ENCODE measurements at places on chromosomes 13 and 19.

- DNase-seq = peak; percentile 88
Observed at GRCh38 chr19:19059837-19060611, 3.8 kb upstream of the SLC25A42 start.

DNA sequence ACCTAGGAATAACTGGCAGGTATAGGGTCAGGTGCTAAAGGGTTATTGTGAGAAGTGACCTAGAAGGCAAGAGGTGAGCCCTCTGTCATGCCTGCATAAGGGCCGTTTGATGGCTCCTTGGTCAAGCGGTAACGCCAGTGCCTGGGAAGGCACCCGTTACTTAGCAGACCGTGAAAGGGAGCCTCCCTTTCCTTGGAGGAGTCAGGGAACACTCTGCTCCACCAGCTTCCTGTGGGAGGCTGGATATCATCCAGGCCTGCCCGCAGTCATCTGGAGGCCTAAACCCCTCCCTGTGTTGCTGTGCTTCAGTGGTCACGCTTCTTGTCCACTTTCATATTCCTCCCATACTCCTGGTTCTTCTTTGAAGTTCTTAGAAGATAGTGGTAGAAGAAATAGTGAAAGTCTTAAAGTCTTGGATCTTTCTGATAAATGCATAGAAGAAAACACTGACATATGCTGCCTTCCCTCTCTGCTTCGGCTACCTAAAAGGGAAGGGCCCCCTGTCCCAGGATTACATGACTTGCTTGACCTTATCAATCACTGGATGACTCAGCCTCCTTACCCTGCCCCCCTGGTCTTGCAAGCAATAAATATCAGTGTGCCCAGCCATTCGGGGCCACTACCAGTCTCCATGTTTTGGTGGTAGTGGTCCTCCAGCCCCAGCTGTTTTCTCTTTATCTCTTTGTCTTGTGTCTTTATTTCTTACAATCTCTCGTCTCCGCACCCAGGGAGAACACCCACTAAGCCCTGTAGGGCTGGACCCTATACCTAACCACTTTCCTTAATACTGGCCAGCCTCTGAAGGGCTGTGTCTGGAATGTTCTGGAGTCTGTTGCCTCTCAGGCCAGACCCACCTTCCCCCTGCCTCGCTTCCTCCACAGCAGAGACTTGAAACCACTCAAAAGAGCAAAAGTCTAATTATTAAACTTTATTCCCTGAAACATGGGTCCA is 16.1 kb upstream of the ABCC4 start:
- no peak for DNase-seq

DNA sequence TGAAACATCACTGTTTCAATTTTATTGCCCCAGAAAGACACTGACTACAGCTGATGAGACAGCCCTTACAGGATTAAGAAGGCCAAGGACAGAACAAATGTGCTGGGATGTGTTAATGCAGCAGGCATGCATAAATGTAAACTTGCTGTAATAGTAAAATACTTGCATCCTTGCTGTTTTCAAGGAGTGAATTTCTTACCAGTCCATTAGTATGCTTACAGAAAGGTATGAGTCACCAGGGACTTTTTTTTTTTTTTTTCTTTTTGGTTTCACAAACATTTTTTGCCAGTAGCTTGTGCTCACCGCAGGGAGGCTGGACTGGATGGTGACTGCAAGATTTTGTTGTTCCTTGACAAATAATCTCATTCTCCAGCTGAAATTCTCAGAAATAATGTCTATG is 55.1 kb downstream of the GPR180 start:
- DNase-seq = peak; percentile 38

- DNase-seq = peak; percentile 82
Observed at GRCh38 chr19:2060884-2061494, 9.9 kb upstream of the MKNK2 start.

GRCh38 chr13:52706081-52706480 is 33.5 kb downstream of the CNMD start:
- DNase-seq = no peak

GRCh38 chr13:24506698-24507335 is 5.8 kb downstream of the PARP4 start:
- DNase-seq = no peak

GRCh38 chr13:110746438-110746837 is 32.9 kb downstream of the ING1 start:
- DNase-seq = no peak

DNA sequence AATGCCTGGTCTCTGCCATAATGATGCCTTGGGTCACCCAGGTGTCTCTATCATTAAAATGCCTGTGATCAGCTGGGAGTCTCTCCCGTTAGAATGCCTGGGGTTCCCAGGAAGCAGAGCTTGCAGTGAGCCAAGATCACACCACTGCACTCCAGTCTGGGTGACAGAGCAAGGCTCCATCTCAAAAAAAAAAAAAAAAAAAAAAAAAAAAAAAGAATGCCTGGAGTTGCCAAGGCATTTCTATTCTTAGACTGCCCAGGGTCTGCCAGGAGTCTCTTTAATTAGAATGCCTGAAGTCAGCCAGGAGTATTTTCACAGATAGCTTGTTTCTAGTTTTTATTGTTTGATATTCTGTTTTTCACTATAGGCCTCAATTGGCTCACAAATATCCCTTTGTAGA is 1552.5 kb downstream of the UQCRFS1 start:
- DNase-seq = no peak

- no peak for DNase-seq
Observed at GRCh38 chr13:51330791-51331190, 8.7 kb upstream of the SERPINE3 start.

DNA sequence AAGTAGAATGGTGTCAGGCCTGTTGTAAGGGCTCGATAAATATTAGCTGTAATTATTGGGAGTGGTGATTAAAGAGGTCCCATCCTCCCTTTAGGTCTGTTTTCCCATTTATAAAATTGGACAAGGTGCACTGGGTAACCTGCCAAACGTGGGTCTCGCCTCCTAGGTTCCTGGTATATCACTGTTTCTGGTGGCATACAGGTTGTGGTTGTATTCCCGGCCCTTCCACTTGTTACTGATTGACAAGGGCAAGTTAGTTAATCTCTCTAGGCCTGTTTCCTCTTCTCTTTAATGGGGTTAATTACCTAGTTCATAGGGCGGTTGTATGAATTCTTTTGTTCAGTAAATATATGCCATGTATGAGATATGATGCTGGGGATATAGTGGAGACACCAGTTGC is 1.5 kb downstream of the PPP2R1A start:
- DNase-seq = no peak

GRCh38 chr13:51213173-51213728 is 8.9 kb upstream of the FAM124A start:
- DNase-seq = no peak

GRCh38 chr13:106530171-106530851 is 5.2 kb downstream of the EFNB2 start:
- DNase-seq = peak; percentile 5

GRCh38 chr13:58254943-58255342 is 623.4 kb downstream of the PCDH17 start:
- DNase-seq = no peak

DNA sequence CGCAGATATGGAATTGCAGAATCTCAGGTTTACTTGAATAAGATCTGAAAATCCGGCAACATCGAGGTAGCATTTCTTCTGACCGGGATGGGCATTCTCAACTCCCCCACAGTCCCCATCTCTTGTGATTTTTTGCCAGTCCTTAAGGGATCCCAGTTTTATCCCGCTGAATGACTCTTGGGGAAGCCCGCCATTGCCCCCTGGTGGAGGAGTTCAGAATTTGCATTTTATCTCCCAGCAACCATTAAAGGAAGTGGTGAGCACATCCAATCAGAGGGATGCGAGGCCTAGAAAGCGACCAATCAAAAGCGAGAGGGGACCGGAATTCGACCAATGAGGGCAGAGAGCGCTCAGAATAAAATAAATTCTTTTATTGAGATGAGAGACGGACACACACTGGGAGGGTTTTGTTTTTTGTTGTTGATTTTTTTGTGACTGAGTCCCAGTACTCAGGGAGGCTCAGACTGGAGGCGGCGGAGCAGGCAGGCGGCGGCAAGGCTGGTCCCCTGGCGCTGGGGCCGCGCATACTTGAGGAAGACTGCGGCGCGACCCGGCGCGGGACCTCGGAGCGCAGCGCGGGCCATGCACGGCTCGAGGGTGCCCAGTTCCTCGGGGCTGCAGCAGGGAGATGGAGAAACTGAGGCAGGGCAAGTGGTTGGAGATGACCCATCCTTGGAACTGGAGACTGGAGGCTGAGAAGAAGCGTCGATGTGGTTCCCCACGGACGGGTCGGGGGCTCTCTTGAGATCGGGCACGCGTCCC is 3.9 kb upstream of the TTC9B start:
- DNase-seq = peak; percentile 95

DNA sequence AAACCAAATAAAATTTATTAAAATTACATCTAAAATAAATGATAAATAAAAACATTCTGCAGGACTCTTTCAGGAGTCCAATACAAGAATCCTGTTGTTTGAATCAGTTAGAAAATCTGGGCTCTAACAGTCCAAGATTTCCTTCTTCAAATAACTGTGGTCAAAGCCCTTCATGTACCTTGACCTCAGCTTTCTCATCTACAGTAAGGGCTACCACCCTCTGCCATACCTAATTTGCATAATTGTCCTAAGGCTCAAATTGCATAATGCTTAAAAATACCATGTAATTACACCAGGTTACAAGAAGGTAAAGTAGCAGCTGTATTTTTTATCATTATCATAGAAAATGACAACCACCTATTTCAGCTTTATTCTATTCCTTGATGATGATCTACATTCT is 54.3 kb downstream of the XPO4 start:
- DNase-seq = no peak

- no peak for DNase-seq
Observed at GRCh38 chr13:95388420-95389079, 87.3 kb upstream of the ABCC4 start.

- DNase-seq = peak; percentile 57
Observed at GRCh38 chr19:10655457-10656312, 1.5 kb downstream of the ILF3 start.

DNA sequence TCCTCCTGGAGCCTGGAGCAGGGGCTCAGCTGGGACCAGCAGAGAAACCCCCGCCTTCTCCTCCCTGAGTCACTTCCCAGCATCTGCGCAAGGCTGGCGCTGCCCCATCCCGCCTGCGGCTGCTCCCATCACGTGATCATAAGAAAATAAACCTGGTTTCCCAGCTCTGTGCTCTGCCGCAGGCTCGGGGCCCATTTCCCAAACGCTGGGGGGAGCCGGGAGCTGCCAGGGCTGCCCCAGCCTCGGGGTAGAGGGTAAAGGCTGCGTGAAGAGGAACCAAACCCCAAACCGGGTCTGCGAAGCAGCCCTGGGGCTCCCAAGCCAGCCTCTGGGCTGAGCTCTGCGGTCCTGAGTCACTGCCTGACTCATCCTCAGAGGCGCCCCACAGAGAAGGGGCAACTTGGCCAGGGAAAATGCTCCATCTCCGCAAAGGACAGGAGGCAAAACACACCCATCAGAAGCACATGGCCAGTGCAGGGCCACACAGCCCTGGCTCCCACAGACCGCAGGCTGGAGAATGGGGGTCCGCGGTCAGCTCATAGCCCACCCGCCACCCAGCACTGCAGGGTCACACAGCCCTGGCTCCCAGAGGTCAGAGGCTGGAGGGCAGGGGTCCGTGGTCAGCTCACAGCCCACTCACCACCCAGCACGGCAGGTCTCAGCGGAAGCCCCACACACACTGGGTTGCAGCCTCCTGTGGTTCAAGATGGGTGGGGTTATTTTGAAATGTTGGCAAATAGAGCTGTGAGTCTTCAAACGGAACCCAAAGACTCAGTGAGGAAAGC is 67.1 kb downstream of the RASA3 start:
- DNase-seq = peak; percentile 76

DNA sequence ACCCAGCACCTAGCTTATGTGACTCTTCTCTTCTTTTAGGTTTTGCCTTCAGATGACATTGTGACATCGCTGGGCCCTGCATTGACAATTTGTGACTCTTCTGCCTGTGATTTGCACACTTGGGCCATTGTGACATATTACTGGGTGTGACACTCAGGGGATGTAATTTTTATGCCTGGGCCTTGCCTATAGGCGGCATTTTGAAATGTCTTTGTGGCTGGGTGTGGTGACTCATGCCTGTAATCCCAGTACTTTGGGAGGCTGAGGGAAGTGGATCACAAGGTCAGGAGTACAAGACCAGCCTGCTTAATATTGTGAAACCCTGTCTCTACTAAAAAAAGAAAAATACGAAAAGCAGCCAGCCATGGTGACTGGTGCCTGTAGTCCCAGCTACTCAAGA is 28.4 kb upstream of the ZNF681 start:
- DNase-seq = no peak

DNA sequence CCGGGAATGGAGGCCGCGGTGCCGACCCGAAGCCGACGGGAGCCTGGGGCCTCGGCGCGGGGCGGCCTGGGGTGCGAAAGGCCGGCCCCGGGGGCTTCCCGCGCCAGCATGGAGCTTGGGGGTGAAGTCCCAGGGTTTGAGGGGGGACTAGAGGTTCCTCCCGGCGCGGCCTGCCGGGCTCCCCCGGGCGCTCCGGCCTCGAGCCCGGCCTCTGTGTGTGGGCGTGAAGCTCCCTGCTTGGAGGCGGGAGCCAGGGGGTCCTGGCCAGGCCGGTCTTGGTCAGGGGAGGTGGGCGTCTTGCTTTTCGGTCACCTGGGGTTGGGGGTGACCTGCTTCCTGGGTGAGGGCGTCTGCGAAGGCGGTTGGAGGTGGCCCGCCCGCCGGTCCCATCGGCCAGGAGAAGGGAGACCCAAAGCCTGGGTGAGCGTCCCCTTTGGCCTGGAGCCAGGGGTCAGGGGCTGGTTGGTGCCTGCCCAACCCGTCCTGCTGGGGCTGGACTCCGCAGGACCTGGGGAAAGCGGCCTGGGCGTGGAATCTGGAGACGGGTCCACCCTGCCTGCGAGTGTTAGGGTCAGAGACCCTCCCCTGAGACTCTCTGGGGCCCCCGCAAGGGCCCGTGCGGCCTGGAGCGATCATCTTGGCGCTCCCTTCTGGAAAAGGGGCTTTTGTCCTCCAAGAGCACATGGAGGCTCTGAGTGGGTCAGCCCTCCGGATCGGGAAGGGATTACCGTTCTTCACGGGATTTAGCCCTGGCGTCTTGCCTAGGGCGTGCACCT is 535 bp downstream of the BSG start:
- peak; percentile 57 for DNase-seq

- DNase-seq = no peak
Observed at GRCh38 chr13:87923753-87924152, 252.6 kb downstream of the SLITRK5 start.

- DNase-seq = peak; percentile 40
Observed at GRCh38 chr19:52662631-52663030, 24.5 kb upstream of the ZNF83 start.

DNA sequence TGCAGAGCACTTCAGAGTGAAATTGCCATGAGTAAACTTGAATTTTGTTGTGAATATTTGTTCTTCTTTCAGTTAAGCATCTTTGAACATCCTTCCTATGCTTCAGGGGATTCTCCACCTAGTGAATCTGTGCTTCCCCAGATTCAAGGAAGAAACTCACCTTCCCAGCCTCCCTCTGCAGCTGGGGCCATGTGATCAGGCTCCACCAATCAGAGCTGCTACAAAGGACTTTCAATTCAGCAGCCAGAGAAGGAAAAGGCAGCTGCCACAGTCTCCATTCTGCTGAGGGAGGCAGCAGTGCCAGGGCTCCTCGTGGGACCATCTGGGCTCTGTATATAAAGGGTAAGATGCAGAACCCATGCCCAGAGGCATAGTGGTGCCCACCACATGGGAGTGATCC is 89.7 kb upstream of the SIAH3 start:
- DNase-seq = peak; percentile 15

GRCh38 chr13:21541271-21541670 is 62.7 kb downstream of the MICU2 start:
- peak; percentile 68 for DNase-seq

- DNase-seq = peak; percentile 51
Observed at GRCh38 chr13:36431204-36432105, 840 bp upstream of the CCNA1 start.

GRCh38 chr19:16609511-16610200 is 18.3 kb downstream of the MED26 start:
- DNase-seq = no peak
